NCI-H187 (cell line): ENCODE measurements at places on chromosomes 6 and 20.

GRCh38 chr6:145015739-145016558 lies 719.4 kb downstream of the EPM2A start:
- DNase-seq: no peak

- DNase-seq: no peak
These were observed 43.0 kb downstream of the KIF16B start for GRCh38 chr20:16530201-16530681.

DNA sequence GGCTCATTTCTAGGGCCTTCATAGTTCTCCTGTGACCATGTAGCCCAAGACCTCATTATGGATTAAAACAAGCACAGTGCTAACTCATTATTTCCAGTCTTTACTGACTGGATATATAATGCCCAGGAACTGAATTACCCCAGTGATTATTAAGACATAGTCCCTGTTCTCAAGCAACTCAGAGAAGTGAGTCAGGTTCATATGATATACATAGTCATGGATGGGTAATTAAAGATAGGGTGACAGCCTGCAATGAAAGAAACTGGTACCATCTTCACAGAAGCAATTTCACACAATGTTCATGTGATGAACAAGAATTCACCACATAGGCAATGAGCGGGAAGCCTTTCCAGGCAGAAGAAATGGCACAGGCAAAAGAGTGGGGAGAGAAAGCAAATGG lies 3.5 kb downstream of the TRIM27 start:
- no peak for DNase-seq

GRCh38 chr20:53312957-53313356 lies 280.7 kb downstream of the ZNF217 start:
- no peak for DNase-seq

DNA sequence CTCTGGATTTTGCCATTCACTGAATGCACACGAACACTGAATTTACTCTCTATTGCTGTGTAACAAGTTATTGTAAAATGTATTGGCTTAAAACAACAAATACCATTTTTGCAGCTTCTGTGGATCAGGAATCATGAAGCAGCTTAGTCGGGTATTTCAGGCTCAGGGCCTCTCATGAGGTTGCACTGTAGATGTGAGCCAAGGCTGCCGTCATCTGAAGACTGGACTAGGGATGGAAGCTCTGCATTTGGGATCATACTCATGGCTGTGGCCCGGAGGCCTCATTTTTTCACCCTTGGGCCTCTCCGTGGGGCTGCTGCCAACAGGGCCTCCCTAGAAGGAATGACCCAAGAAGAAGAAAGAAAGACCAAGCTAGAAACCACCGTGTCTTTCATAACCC lies 492.4 kb upstream of the CDH4 start:
- DNase-seq: no peak
